ENCODE measurements at places on chromosomes 13 and 19.

DNA sequence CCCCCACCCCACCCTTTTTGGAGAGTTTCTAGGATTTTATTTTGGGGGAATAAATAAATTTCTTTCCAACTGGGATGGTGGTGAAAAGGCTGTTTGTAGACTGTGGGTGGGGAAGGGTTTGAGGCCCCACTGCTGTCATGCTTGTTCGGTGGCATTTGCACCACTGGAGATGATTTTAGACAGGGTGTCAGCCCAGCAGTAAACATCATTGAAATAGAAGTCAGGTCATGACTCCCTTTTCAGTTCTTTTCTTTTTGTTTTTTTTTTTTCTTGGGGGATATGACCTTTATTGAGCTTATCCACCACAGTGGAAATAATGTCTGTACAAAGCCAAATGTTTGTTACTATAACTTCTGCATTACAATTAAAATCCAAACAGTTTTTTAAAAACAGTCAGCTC is 14.1 kb downstream of the UBAC2 start:
- DNase-seq: no peak

GRCh38 chr19:35006342-35006998 is 6.3 kb downstream of the GRAMD1A start:
- DNase-seq: no peak

- DNase-seq: peak; percentile 91
These were observed 632.1 kb downstream of the DIAPH3 start for GRCh38 chr13:59531571-59532091.

DNA sequence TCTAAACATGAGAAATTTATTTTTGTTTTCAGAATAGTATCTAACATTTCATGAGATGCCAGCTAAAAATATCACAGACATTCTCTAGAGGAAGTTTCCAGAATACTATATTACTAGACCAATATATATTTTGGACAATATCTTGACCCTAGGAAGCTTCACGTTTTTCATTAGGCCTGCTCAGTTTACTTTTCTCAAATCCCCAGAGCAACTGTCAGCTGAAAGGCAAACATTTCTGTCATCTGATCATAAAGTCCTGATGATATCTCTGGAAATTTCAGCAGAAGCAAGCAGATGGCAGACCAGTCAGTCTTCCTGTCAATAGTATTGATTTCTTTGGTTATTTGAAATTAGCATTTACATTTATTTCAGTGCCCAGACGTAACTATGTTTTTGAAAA is 4.0 kb downstream of the POSTN start:
- no peak for DNase-seq

DNA sequence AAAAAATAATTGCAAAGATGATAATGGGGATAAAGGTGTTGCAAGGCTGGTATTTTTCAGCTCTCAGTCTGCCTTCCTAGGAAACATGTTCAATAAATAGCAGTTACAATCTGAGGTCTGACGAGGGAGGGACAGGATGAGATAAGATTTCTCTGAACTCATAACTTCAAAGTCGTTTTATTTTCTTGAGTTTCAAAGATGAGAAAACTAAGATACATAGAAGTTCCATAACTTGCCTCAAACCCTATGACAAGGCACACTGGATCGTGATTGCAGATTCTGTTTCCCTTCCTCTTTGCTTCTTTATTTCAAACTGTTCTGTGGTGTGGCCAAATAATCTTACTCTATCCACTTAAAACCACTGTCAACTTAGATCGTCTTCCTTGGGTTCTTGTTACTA is 327.2 kb downstream of the GPC5 start:
- DNase-seq: peak; percentile 33

GRCh38 chr19:5340637-5341447 is at the start of gene PTPRS:
Gene PTPRS, minus strand, starts transcription at chr19:5340812. Its CDS starts 54,672 bp downstream, at chr19:5286140.
- peak; percentile 86 for DNase-seq

GRCh38 chr13:19862481-19863313 is 752 bp downstream of the ZMYM5 start:
- DNase-seq: peak; percentile 49

DNA sequence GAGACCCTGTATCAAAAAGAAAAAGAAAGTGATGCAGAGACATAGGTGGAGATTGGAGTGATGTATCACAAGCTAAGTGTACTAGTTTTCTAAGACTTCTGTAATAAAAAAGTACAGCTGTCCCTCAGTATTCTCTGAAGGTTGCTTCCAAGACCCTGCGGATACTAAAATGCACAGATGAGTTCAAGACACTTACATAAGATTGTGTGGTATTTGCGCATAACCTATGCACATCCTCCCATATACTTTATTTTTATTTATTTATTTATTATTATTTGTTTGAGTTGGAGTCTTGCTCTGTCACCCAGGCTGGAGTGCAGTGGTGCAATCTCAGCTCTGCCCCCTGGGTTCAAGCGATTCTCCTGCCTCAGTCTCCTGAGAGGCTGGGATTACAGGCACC is 13.6 kb upstream of the HAS1 start:
- no peak for DNase-seq

DNA sequence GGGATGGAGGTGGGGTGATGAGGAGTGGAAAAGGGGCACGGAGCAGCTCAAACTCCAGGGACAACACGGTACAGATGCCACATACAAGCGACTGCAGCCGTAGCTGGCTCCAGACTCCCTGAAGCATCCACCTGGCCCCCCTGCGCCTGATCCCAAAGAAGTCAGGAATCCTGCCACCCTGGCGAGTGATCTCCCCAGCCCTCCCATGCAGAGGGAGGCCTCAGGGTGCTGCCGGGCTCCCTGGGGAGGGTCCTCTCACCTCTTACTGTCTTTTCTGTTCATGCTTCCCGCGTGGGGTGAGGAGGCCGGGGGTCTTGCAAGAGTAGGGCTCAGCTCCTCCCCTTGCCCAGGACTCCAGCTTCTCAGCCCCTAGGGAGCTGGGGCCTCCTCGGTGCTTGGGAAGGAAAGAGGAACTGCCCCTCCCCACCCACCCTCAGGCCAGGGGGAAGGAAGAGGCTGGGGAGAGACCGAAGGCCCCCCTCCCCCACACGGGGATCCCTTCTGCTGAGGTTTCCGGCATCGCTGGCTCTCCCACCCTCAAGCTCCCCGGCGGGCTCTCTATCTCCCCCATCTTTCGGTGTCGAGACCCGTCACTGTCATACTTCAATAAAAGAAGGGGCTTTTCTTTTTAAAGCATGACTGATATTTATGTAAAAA is at the start of gene RASGRP4:
Gene RASGRP4, minus strand, starts transcription at position 410 of the 657 bp plus-strand sequence. Its CDS starts 128 bp downstream, at position 282.
- DNase-seq: peak; percentile 90

DNA sequence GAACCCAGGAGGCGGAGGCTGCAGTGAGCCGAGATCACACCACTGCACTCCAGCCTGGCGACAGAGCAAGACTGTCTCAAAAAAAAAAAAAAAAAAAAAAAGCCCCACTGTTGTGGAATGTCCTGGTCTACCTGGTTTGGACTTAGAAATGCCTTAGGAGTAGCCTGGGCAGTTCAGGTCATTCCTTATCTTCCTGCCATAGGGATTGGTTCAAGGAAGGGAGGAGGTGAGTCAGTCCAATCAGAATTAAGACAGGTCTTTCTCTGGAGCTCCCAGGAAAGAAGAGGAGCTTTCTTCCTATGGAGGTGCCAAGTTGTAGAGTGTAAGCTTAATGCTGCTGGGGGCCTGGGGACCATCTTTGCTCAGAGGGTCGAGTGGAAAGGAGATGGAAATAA is 44.8 kb downstream of the SIPA1L3 start:
- no peak for DNase-seq

GRCh38 chr19:39382991-39383828 is 7.7 kb downstream of the PAF1 start:
- no peak for DNase-seq

DNA sequence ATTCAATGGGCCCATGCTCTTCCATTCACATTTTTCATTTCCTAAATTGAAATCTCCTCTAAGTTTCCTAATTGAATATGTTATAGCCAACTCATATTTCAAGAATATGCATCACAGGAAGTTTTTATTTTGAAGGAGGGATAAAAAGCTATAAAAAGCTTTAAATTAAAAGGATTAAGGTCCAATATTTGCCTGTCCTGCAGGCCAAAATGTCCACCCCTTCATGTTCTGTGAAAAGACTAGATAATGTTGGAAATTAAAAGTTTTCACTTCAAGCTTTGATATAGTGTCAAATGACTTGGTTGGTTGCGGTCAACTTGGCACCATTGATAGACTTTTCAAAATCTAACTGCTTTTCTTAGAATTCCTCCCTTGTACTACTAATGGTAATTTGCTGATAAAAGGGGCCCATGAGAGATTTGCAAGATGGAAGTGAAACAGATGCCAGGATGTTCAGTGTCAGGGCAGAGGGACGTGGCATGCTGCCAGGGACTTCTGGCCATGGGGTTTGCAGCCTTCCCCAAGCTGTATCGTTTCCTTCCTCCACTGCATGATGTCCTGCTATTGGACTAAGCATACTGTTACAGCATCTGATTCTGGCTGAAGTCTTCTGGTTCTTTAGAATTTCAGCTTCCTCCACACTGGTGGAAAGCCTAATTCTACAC is 547.3 kb upstream of the MIR17HG start:
- peak; percentile 91 for DNase-seq

GRCh38 chr13:29654384-29654783 is 58.9 kb upstream of the SLC7A1 start:
- no peak for DNase-seq

DNA sequence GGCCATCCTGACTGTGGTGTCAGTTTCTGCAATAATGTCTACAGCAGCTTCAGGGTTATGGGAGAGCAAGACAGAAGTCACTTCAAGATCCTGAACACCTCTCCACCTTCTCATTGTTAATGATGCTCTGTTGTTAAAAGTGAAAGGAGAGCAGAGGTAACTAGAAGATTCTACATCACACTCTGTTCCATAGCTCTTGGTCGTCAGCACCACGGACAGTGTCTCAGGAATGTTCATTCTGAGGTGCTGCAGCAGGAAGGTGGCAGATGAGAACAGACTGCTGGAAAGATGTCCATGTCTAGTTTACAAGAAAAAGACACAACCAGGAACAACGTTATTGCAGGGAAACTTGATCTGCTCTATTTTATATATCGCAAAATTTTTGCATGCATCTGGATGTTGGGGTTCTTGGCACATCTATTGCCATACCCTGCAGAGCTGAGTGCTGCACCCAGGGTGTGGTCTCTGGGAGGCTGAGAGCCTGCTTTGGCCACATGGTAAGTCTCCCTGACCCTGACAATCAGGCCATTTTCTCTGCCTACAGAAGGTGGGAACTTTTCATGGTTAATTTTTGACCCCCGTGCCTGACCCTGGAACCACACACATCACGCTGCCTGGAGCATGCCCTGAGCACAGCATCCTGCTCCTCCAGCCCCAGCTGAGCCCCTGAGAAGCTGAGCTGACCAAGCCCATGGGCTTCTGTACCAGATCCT is 12.7 kb downstream of the CEACAM21 start:
- peak; percentile 51 for DNase-seq

DNA sequence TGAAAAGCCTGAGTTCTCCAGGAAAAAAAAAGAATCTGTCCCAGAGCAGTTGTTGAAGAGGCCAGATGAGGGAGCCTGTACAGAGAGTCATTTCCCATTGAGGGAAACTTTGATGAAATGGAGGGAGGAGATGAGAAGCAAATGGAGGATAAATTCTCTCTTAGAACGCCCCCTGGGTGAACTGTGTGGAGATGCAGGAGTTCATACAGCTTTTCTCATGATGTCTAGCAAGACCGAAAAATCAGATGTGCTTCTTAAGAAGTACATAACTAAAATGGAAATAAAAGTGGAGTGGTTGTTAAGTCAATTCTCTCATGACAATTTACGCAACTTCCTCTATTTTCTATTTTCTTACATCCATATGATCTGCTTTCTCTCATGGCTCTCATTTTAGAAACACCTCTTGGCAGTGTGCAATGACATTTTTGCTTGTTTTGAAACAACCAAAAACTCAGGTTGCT is 1263.1 kb downstream of the PCDH9 start:
- DNase-seq: peak; percentile 86

- DNase-seq: no peak
These were observed 202.9 kb upstream of the KLHL1 start for GRCh38 chr13:70311191-70311590.

DNA sequence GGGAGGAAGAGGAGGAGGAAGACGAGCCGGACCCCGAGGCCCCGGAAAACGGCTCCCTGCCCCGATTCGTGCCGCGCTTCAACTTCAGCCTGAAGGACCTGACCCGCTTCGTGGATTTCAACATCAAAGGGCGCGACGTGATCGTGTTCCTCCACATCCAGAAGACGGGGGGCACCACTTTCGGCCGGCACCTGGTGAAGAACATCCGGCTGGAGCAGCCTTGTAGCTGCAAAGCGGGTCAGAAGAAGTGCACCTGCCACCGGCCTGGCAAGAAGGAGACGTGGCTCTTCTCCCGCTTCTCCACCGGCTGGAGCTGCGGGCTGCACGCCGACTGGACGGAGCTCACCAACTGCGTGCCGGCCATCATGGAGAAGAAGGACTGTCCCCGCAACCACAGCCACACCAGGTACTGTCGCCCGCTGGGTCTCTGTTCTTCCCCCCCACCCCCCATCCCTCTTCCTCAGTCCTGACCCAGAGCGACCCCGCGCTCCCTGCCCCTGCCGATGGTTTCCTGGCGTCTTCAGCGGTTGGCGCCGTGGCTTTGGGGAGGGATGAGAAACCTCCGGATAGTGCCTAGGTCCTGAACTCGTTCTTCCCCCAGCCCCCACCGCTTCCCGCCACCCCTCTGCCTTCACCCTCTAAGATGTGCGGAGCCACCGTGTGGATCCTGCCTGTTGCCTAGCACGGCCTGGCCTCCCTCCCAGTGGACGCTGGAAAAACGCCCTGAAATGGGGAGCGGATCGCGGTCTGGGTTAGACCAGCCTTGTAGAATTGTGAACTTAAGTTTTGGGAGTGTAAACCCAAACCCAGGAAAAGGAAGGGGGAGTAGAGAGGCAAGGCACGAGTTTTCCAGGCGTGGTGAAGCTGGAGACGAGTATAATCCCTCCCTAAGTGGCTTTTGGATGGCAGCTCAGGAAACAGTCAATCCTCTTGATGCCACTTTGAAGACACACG is 1.5 kb downstream of the HS6ST3 start:
- no peak for DNase-seq

GRCh38 chr19:38252385-38252784 is 3.8 kb downstream of the PPP1R14A start:
- no peak for DNase-seq
